Stimulated activated CD4-positive, alpha-beta T cell treated with anti-CD3 and anti-CD28 coated beads, Interleukin-15, amount 100 ng/mL, for 1 hour (primary cell): ENCODE measurements at places on chromosomes 3 and 15.
A peak's percentile ranks its signal among the peaks of the same experiment; 100 is the strongest.

DNA sequence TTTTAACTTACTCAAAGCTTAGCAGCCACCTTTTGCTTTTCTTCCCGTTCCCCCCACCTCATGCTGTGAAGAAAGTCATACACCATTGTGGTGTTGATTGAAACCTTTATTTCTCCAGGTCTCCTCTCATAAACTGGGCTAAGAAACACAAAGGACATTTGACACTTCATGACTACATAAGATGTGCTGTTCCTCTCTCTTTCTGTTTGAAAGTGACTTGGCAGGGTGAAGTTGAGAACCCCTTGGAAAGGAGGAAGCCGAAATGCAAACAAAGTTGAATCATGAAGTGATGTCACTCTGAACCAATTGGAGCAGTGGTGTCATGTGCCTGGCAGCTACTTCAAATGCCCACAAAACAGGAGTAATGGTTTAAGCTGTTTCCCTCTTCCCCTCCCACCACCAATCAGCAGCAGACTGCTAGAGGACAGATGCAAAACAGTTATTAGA, 174.7 kb downstream of the IGF1R start:
- DNase-seq = no peak

DNA sequence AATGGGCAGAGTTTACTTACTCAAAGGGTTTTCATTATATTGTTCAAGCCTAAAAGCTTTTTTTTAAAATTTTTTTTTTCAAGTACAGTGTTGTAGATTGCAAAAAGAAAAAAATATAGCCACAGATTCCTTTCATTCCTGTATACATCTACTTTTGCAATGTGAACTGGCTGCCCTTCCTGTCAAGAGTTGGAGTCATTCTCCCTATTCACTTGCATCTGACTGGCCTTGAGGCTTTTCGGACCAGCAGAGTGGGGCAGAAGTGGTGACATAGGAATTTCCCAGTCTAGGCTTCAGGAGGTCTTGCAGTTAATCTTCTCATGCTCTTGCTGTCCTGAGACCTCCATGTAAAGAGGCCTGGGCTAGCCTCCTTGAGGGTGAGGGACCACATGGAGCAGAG, 218.3 kb upstream of the CFAP20DC start:
- no peak for DNase-seq

DNA sequence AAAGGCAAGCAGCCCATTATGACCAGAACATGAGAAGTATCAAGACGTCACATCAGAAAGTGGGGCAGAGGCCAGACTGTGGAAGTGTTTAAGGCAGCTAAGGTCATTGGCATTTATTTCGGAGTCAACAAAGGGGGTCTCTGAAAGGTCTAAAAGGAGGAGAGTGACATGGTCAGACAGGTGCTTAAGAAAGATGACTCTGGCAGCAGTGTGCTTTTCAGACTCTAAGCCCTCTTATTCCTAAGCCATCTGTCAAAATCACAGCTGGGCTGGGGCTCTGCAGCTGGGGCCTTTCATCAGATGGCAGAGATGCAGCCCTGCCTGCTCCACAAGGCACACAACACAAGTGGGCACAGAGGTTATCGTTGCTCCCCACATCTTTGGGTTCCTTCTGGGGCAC, 14.0 kb downstream of the FBXL22 start:
- no peak for DNase-seq

DNA sequence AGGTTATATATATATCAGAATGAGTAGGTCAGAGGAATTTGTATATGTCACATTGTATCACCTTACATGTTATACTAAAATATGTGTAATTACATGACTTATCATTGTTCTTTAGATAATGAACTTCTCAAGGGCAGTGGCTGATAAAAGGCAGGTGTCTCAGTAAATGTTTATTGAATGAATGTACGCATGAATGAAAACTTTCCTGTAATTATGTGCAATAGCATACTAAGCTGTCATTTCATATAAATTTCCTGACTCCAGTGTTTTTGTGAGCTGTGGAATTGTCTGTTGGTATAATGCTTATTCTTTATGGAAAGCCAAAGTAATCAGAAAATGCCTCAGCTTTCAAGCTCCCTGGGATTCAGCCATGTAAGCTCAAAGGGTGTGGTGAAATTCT, 4.2 kb downstream of the TBC1D23 start:
- no peak for DNase-seq

GRCh38 chr15:56098195-56098863, 104.9 kb upstream of the NEDD4 start:
- no peak for DNase-seq

GRCh38 chr3:45816544-45816943, 20.2 kb upstream of the SLC6A20 start:
- no peak for DNase-seq

GRCh38 chr3:151393146-151393830, 8.7 kb upstream of the P2RY12 start:
- no peak for DNase-seq

DNA sequence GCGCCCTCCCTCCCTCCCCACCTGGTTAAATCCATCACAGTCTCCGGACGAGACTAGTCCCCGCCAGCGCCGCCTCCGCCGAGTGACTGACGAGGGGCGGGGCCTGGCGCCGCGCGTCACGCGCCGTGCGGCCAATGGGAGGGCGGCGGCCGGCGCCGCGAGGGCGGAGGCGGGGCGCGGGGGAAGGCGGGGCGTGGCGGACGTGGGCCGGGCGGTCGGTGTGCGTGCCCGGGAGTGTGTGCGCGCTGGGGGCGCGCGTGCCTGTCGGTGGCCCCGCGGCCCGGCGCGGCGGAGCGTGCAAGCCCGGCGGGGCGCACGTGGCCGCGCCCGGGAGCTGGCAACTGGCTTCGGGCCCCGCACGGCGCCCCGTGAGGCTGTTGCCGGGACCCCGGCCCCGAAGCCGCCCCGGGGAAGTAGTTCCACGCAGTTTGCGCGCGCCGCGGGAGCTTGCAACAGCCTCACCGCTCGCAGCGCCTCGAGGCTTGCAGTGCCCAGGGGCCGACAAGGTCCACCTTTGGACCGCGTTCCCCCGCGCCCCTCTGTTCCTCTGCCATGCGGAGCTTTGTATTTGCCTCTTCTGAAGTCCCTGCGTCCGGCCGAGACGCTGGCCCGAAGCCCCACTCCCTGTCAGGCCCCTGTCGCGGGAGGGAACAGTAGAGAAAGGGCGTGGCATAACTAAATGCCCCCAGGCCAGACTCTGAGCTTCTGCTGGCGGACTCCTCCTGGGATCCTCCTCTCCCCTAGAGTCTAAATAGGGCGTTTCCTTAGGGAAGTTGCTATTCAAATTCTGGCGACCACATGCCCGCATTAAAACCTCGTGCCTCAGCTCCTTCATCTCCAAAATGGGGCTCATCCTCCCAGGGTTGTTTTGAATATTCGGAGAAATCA, 400.9 kb downstream of the SHQ1 start:
- DNase-seq = peak; percentile 92

- DNase-seq = no peak
Measured at GRCh38 chr15:33476908-33477307, 166.1 kb downstream of the RYR3 start.

DNA sequence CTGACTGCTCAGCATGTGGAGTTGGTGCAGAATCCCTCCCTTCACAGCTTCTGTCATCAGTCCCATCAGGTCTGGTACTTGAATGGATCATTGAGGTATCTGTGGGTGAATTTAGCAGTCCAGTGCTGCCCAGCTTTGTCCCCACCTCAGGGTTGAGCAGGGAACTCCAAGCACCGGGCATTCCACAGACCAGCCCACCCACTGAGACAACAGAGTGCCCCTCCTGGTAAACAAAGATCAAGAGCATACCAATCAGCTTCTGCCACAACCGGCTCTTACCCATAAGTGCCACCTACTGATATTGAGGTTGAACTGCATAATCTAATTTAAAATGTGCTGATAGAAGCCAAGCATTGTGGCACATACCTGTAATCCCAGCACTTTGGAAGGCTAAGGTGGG, 57.1 kb upstream of the FXR1 start:
- no peak for DNase-seq

- DNase-seq = no peak
Measured at GRCh38 chr3:108414007-108414406, 96.4 kb downstream of the MYH15 start.

DNA sequence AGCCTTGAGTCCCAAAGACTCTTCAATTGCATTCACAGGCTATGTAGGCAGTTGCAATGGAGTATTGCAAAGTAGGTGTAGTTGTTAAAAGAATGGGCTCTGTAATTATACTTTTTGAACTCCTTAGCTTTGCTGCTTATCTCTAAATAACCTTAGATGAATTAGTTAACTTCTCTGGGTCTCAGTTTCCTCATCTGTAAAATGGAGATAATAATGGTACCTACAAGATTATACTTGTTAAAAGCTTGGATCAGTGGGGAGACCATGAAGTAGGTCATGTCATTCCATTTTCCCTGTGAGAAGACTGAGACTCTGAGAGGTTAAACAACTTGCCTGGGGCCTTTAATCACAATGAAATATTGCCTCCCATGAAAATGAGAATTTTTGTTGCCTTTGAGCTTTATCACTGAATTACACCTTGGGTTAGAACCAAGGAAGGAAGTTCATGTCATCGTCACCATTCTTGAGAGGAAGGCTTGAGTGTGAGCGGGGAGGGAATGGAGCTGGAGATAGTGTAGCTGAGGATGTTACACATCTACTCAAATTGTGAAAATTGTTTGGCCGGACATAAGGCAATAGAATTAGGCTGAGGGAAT, 38.1 kb downstream of the CTDSPL start:
- DNase-seq = no peak

GRCh38 chr15:42712584-42712983, 24.3 kb downstream of the CDAN1 start:
- DNase-seq = no peak

GRCh38 chr3:15713364-15713763, 84.4 kb downstream of the ANKRD28 start:
- DNase-seq = no peak

GRCh38 chr3:25801786-25802185, 11.9 kb downstream of the OXSM start:
- DNase-seq = no peak

DNA sequence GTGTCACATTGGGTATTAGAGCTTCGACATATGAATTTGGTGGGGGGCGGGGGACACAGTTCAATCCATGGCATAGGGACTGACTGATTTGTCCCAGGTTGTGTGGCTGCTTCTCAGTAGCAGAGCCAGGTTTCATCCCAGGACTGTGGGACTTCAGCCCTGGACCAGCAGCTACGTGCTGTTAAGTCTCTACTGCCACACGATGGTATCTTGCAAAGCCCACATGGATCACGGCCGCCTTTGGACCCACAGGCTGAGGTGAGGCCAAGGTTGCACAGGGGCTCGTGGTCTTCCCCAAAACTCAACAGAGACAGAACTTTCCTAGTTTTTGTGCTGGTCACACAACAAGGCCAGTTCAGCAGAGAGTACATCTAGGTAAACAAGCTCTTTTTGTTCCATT, 97.4 kb downstream of the LRRK1 start:
- DNase-seq = no peak

DNA sequence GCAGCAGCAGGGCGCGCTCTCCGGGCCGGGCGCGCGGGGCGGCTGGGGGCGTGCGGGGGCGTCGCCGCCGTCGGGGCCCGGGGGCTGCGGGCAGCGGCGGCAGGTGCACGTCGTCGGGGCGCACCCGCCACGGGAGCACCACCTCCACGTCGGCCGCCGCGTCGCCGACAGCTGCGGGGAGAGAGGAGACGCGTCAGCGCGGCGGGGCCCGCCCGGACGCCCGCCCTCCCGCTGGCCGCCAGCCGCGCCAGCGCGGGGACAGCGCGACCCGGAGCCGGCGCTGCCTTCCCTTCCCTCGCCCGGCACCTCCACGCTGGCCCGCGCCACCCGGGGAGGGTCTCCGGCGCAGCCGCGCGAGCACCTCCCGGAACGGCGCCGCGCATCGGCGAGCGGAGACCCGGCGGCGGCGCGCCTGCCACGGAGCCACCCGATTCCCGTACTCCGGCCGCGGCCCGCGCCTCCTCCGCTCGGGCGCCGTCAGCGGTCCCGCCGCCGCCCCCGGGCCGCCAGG, 481 bp downstream of the ADAMTS17 start:
- no peak for DNase-seq

- DNase-seq = no peak
Measured at GRCh38 chr3:143203848-143204247, 84.3 kb downstream of the CHST2 start.

- no peak for DNase-seq
Measured at GRCh38 chr15:72994534-72995177, 57.6 kb upstream of the NEO1 start.

GRCh38 chr3:88616413-88616812, 466.7 kb downstream of the C3orf38 start:
- DNase-seq = no peak

GRCh38 chr15:36527235-36528162, 51.9 kb upstream of the CDIN1 start:
- no peak for DNase-seq

- no peak for DNase-seq
Measured at GRCh38 chr3:51934991-51935885, 6.5 kb downstream of the RRP9 start.

DNA sequence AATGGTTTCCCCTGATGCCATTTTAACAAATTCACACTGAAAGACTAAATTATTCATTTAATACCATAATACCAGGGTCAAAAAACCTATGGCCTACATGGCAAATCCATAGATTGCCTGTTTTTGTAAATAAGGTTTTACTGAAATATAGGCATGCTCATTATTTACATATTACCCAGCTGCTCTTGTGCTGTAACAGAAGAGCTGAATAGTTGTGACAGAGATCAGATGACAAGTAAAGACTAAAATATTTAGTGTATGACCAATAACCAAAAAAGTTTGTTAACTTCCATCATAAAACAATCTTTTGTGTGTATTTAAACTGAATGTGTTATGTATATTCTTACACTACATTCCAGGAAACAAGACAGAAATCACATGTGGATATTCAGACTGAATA, 60.2 kb downstream of the DENND4A start:
- no peak for DNase-seq

DNA sequence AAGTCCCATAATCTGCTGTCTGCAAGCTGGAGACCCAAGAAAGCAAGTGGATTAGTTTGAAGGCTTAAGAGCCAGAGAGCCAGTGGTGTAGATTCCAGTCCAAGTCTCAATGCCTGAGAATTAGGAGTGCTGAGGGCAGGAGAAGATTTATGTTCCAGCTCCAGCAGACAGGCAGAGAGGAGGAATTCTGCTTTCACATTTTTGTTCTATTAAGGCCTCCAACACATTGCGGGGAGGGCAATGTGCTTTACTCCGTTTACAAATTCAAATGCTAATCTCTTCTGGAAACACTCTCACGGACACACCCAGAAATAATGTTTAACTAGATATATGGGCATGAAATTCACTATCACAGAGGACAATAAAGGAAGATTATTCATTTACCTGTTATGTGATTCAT, 54.0 kb downstream of the DPH6 start:
- no peak for DNase-seq

DNA sequence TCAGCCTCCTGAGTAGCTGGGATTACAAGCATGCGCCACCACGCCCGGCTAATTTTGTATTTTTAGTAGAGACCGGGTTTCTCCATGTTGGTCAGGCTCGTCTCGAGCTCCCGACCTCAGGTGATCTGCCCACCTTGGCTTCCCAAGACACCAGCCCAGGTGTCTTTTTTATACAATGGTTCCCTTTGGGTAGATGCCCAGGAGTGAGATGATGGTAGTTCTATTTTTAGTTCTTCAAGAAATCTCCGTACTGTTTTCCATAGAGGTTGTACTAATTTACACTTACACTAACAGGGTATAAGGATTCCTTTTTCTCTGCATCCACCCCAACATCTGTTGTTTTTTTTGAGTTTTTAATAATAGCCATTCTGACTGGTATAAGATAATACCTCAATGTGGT, 94.3 kb downstream of the IGF2BP2 start:
- DNase-seq = no peak

- DNase-seq = no peak
Measured at GRCh38 chr3:56693750-56694149, 10.7 kb upstream of the TASOR start.
